Nasal cavity respiratory epithelium epithelial cell of viscerocranial mucosa (primary cell): ENCODE measurements at places on chromosomes 6 and 20. TPM values are rescaled to one million over a fixed set of nuclear protein-coding genes. Genes with fewer than 3 reads are reported as not detected.

The SLC22A16 gene
- not detected in 2 replicates for total RNA-seq

The SCRT2 gene
- not detected in 2 replicates for total RNA-seq

The OLIG3 gene
- not detected in 2 replicates for total RNA-seq

The NR2E1 gene
- total RNA-seq = under 0.01 and 0.85 TPM in 2 replicates

The GUCA1A gene
- not detected in 2 replicates for total RNA-seq

The BPIFB1 gene
- 3.3 TPM in 1 of 2 replicates, not detected in the other for total RNA-seq

The PHACTR3 gene
- total RNA-seq = 1.9 and 2.1 TPM in 2 replicates

The ARFGEF3 gene
- total RNA-seq = 8.9 and 17.8 TPM in 2 replicates

The ALDH8A1 gene
- 0.34 and 0.36 TPM in 2 replicates for total RNA-seq

The PTGIS gene
- total RNA-seq = not detected in 2 replicates

The EPB41L1 gene
- total RNA-seq = 1.4 and 16.7 TPM in 2 replicates

The SPTLC3 gene
- 4.1 and 7.3 TPM in 2 replicates for total RNA-seq

The GRM1 gene
- total RNA-seq = under 0.01 TPM in 1 of 2 replicates, not detected in the other

The REV3L gene
- total RNA-seq = 20.2 and 22.4 TPM in 2 replicates

The MYLK2 gene
- not detected in 2 replicates for total RNA-seq

The GPSM3 gene
- 0.71 and 1.0 TPM in 2 replicates for total RNA-seq

The GPX5 gene
- total RNA-seq = not detected in 2 replicates

The BPHL gene
- 12.0 and 21.4 TPM in 2 replicates for total RNA-seq

The NAPB gene
- total RNA-seq = 10.6 and 13.0 TPM in 2 replicates

The GJA10 gene
- total RNA-seq = not detected in 2 replicates

The CLPSL1 gene
- total RNA-seq = not detected in 2 replicates

The COL19A1 gene
- total RNA-seq = under 0.01 TPM in 1 of 2 replicates, not detected in the other

The PACSIN1 gene
- not detected in 2 replicates for total RNA-seq

The RNF182 gene
- total RNA-seq = under 0.01 and 0.07 TPM in 2 replicates

The TRIM31 gene
- under 0.01 TPM in 2 replicates for total RNA-seq

The ERVFRD-1 gene
- total RNA-seq = not detected in 2 replicates

The SIRPG gene
- not detected in 2 replicates for total RNA-seq

The AGER gene
- total RNA-seq = 0.14 and 0.34 TPM in 2 replicates

The EYA4 gene
- total RNA-seq = 2.4 and 23.8 TPM in 2 replicates
